CD4-positive, alpha-beta T cell treated with Interleukin-10 for 1 hour (primary cell): ENCODE measurements at places on chromosomes 1 and 21.

- no peak for DNase-seq
Measured at GRCh38 chr1:61844006-61844405, 101.7 kb downstream of the PATJ start.

- no peak for DNase-seq
Measured at GRCh38 chr1:175564119-175564518, 179.3 kb downstream of the TNR start.

- no peak for DNase-seq
Measured at GRCh38 chr1:94746635-94747525, 73.3 kb upstream of the SLC44A3 start.

- no peak for DNase-seq
Measured at GRCh38 chr1:115668579-115668978, 26.8 kb downstream of the VANGL1 start.

GRCh38 chr1:192584866-192585265 is 9.3 kb downstream of the RGS1 start:
- no peak for DNase-seq

DNA sequence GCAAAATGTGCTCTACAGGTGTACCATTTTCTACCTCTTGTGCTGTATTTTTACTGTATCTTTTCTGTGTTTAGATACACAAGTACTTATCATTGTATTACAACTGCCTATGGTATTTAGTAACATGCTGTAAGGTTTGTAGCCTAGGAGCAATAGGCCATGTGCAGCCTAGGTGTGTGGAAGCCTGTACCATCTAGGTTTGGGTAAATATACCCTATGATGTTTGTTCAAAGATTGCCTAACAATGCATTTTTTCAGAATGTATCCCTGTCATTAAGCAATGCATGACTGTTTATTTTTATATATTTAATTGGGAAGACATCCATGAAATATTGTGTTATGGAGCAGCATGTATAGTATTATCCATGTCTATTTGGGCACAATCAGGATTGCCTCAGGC is 11.0 kb downstream of the ETV3L start:
- DNase-seq = no peak

- DNase-seq = no peak
Measured at GRCh38 chr1:6456800-6457466, 9.0 kb downstream of the TNFRSF25 start.

- no peak for DNase-seq
Measured at GRCh38 chr1:186014370-186015037, 280.3 kb downstream of the HMCN1 start.

GRCh38 chr21:38621132-38621531 is 122.9 kb upstream of the ERG start:
- no peak for DNase-seq

DNA sequence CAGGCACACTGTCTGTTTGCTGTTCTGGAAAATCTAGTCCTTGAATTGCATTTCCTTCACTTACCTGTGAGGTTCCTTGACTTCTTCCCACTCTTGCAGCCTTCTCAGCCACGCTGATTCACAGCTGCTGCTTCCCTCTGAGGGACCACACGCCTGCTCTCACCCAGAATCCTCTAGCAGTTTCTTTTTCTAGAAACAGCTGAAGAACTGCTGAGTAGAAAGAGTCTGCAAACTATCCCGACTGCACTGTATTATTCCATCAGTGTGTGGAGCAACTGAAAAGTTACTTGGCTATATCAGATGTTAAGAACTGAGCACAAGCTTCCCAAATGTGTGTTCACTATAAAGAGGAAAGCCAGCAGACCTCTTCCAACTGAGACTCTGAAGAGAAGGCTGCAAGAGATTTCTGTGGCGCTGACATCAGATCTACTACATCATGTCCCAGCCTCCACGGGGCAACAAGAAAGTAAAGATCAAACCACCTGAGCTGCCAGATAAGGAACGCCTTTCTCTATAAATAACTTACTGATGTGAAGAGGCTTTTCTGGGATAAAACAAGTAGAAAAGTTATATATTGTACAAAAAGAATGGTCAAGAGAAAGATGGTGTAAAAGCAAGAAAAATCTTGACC is 226.6 kb downstream of the RERE start:
- no peak for DNase-seq

GRCh38 chr1:30081379-30082102 is 641.8 kb downstream of the MATN1 start:
- DNase-seq = no peak
